ENCODE measurements at places on chromosomes 16 and 17. TPM values are rescaled to one million over a fixed set of nuclear protein-coding genes. Genes with fewer than 3 reads are reported as not detected.

MPP3 gene
- polyA plus RNA-seq = not detected

CACNA1H gene
- not detected for polyA plus RNA-seq

EXOC3L1 gene
- polyA plus RNA-seq = 0.15 TPM

- no peak for DNase-seq
- no peak overlapping the region for H3K27ac ChIP-seq
- H3K4me1 ChIP-seq = no peaks in the 10 kb centered on the region
- H3K36me3 ChIP-seq = no peaks in the 10 kb centered on the region
- H3K4me3 ChIP-seq = no peak overlapping the region
Observed at GRCh38 chr16:79360267-79360666, 240.3 kb downstream of the MAF start.

DNA sequence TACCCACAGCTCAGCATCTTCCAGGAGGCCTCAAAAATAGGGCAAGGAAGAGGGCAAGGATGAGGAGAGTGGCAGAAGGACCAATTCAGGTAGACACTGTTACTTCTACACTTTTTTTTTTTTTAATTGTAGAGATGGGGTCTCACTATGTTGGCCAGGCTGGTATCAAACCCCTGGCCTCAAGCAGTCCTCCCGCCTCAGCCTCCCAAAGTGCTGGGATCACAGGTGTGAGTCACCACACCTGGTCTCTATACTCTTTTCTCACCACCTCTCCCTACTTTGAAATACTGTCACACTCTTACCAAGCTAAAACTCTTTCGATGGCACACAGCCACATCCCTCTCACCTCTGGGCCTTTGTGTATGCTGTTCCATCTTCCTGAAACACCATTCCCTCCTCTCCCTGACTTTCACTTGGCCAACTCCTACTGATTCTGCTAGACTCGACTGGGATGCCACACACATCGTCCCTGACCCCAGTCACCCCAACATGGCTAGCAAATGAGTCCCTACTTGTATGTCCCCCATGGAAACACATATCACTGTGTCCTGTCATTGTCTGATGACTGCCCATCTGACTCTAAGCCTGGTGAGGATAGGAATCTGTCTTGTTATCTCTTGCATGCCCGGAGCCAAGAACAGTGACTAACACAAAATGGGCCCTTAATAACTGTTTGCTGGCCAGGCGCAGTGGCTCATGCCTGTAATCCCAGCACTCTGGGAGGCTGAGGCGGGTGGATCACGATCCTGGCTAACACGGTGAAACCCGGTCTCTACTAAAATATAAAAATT is 7.2 kb upstream of the SLC43A2 start:
- H3K36me3 ChIP-seq = no peaks in the 10 kb centered on the region
- no peak overlapping the region for H3K4me3 ChIP-seq
- no peak for DNase-seq
- no peaks in the 10 kb centered on the region for H3K27me3 ChIP-seq
- H3K27ac ChIP-seq = no peak overlapping the region
- H3K4me1 ChIP-seq = peaks cover 16% of the 10 kb centered on the region

DNA sequence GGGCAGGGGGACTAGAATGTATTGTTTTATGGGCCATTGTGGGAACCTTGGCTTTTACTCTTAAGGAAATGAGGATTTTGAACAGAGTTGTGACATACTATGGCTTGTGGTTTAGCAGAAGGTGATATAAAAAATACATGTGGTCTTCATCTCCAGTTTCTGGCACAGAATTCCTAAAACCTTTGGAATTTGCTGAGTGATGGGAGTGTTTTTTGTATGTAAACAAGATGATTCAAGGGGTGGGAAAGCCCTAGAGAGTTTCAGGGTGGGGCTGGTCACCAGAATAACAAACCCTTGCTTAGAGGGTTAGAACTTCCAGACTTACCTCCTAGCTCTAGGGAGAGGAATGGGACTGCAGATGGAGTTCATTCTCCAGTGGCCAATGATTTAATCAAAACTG is 316.1 kb downstream of the PHKB start:
- H3K4me1 ChIP-seq = peaks cover 9% of the 10 kb centered on the region
- H3K4me3 ChIP-seq = no peak overlapping the region

- H3K4me1 ChIP-seq = peaks cover 32% of the 10 kb centered on the region
- no peak overlapping the region for H3K27ac ChIP-seq
- H3K27me3 ChIP-seq = peaks cover 36% of the 10 kb centered on the region
- no peak overlapping the region for H3K4me3 ChIP-seq
- no peak for DNase-seq
- peaks cover 8% of the 10 kb centered on the region for H3K36me3 ChIP-seq
Observed at GRCh38 chr16:31219154-31219741, 2.3 kb upstream of the PYDC1 start.

DNA sequence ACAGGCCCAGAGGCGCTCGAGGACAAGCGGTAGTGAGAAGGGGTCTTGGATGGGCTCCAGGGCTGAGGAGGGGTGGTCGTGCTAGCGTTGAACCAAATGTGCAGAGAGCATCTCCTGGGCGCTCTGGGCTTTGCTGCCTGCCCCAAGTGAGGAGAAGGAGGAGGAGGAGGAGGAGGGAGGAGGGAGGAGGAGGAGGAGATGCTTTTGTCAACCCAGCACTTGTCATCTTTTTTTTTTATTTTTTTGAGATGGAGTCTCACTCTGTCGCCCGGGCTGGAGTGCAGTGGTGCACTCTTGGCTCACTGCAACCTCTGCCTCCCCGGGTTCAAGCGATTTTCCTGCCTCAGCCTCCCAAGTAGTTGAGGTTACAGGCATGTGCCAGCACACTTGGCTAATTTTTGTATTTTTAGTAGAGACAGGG is 59.8 kb downstream of the PGS1 start:
- no peaks in the 10 kb centered on the region for H3K27me3 ChIP-seq
- DNase-seq = no peak
- no peaks in the 10 kb centered on the region for H3K36me3 ChIP-seq
- peak overlapping the region; percentile 92 for H3K27ac ChIP-seq
- H3K4me3 ChIP-seq = no peak overlapping the region

- no peak for DNase-seq
- H3K27me3 ChIP-seq = no peaks in the 10 kb centered on the region
- H3K27ac ChIP-seq = no peak overlapping the region
- H3K4me1 ChIP-seq = peaks cover 12% of the 10 kb centered on the region
- H3K36me3 ChIP-seq = no peaks in the 10 kb centered on the region
Observed at GRCh38 chr16:22052980-22053379, 39.4 kb upstream of the VWA3A start.

- H3K4me3 ChIP-seq = no peak overlapping the region
- peaks cover 2% of the 10 kb centered on the region for H3K4me1 ChIP-seq
- H3K27ac ChIP-seq = no peak overlapping the region
Observed at GRCh38 chr17:42058063-42058462, 7.7 kb upstream of the C17orf113 start.

GRCh38 chr17:1001640-1002411 is 4.9 kb downstream of the TIMM22 start:
- H3K27ac ChIP-seq = peak overlapping the region; percentile 1
- H3K27me3 ChIP-seq = no peaks in the 10 kb centered on the region
- H3K36me3 ChIP-seq = peaks cover 15% of the 10 kb centered on the region
- no peak overlapping the region for H3K4me3 ChIP-seq
- no peak for DNase-seq
- H3K4me1 ChIP-seq = peaks cover 26% of the 10 kb centered on the region

GRCh38 chr16:46736695-46737094 is 11.4 kb downstream of the MYLK3 start:
- H3K27me3 ChIP-seq = no peaks in the 10 kb centered on the region
- no peak overlapping the region for H3K27ac ChIP-seq
- peaks cover 3% of the 10 kb centered on the region for H3K4me1 ChIP-seq
- H3K4me3 ChIP-seq = no peak overlapping the region
- no peaks in the 10 kb centered on the region for H3K36me3 ChIP-seq
- no peak for DNase-seq

DNA sequence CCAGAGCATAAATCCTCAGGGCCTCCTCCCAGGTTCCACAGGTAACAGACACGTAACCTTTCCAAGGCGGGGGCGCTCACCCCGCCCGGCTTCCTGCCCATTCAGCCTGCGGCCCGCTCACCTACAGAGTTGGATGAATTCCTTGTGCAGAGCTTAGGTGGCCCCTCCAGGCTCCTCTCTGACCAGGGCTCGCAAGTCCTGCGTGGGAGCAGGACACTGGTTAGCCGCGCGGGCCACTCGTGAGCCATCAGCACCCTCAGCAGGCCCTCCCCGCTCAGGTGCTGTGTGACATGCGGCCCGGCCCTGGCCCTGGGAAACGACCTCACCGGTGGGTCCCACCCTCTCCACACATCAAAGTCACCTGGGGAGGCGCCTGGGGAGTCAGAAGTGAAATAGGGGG is 528 bp downstream of the TERB1 start:
- no peak overlapping the region for H3K27ac ChIP-seq
- H3K4me1 ChIP-seq = no peaks in the 10 kb centered on the region
- no peak for DNase-seq
- H3K4me3 ChIP-seq = no peak overlapping the region

GRCh38 chr17:34484193-34484733 is 95.1 kb upstream of the TMEM132E start:
- H3K4me3 ChIP-seq = no peak overlapping the region
- DNase-seq = no peak
- no peak overlapping the region for H3K27ac ChIP-seq
- no peaks in the 10 kb centered on the region for H3K4me1 ChIP-seq
- no peaks in the 10 kb centered on the region for H3K36me3 ChIP-seq

GRCh38 chr16:50265716-50266336 is 525 bp upstream of the ADCY7 start:
- no peak overlapping the region for H3K27ac ChIP-seq
- H3K27me3 ChIP-seq = peaks cover 7% of the 10 kb centered on the region
- DNase-seq = no peak
- no peaks in the 10 kb centered on the region for H3K36me3 ChIP-seq
- H3K4me1 ChIP-seq = peaks cover 67% of the 10 kb centered on the region
- H3K4me3 ChIP-seq = peak overlapping the region; percentile 80

DNA sequence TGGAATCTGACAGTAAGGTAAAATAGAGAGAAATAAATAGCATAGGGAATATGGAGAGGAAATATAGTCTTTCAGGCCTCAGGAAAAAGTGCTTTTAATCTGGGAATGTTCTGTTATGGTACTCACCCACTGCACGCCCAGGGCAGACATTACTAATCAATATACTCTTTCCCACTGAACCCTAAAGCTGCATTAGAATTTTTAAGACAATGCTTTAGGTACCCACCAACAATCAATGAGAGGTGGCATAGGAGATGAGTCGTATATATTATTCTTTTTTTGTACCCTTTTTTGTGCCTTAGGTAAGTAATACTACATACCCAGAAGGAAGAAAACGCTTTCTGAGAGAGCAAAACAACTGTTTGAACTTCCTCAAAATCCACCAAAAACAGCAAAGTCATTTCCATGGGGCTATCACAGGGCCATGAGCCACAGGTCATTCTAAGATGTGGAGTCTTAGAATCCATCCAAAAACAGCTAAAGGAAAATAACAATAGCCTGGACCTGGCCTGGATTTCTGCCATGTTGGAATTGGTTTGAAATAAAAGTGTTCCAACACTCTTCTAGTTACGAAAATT is 542.1 kb downstream of the XYLT1 start:
- no peak for DNase-seq
- H3K36me3 ChIP-seq = no peaks in the 10 kb centered on the region
- peaks cover 5% of the 10 kb centered on the region for H3K27me3 ChIP-seq
- no peak overlapping the region for H3K4me3 ChIP-seq
- H3K27ac ChIP-seq = no peak overlapping the region

DNA sequence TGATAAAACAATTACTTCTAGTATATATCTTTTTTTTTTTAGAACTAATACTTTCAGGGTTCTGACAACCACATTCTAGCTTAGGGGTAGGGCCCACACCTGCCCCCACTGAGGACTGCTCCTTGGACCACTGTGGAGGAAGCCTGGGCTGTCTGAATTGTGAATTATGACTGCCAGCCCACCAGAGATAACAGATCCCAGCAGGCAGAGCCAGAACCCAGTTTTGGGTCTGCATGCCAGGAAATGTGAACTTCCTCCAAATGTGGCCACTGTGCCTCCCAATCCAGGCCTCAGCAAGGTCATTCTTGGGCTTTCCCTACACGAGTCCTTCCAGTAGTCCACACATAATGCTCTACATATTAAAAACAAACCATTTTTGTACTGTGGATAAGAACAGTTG is 15.9 kb downstream of the VEZF1 start:
- H3K27me3 ChIP-seq = peaks cover 13% of the 10 kb centered on the region
- H3K4me1 ChIP-seq = no peaks in the 10 kb centered on the region
- no peak overlapping the region for H3K27ac ChIP-seq
- no peak for DNase-seq

GRCh38 chr17:45087504-45087975 is 26.4 kb downstream of the NMT1 start:
- no peak overlapping the region for H3K27ac ChIP-seq
- peaks cover 18% of the 10 kb centered on the region for H3K36me3 ChIP-seq
- no peaks in the 10 kb centered on the region for H3K27me3 ChIP-seq

GRCh38 chr16:31260136-31260931 is 559 bp downstream of the ITGAM start:
- DNase-seq = no peak
- H3K4me3 ChIP-seq = peak overlapping the region; percentile 11
- no peak overlapping the region for H3K27ac ChIP-seq
- H3K36me3 ChIP-seq = peaks cover 3% of the 10 kb centered on the region
- H3K4me1 ChIP-seq = peaks cover 53% of the 10 kb centered on the region

DNA sequence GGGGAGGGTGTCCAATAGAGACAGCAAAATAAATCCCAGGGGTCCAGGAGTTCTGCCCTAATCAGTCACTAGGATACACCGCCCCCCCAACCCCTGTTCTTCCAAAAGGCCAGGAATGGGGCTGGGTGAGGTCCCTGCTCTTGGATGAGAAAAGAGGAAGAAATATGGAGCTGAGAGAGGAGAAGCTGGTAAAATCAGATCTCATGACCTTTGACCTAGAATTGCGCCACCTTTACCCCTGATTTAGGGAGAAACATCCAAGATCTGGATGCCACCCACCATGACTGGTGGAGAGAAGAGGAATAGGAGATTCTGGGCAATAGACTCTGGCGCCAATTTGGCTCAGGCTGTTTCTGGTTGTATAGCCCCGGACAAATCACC is 707 bp upstream of the CACNB1 start:
- peaks cover 59% of the 10 kb centered on the region for H3K4me1 ChIP-seq
- peak overlapping the region; percentile 96 for H3K4me3 ChIP-seq
- peaks cover 9% of the 10 kb centered on the region for H3K36me3 ChIP-seq
- peak overlapping the region; percentile 73 for H3K27ac ChIP-seq
- no peaks in the 10 kb centered on the region for H3K27me3 ChIP-seq
- DNase-seq = no peak

DNA sequence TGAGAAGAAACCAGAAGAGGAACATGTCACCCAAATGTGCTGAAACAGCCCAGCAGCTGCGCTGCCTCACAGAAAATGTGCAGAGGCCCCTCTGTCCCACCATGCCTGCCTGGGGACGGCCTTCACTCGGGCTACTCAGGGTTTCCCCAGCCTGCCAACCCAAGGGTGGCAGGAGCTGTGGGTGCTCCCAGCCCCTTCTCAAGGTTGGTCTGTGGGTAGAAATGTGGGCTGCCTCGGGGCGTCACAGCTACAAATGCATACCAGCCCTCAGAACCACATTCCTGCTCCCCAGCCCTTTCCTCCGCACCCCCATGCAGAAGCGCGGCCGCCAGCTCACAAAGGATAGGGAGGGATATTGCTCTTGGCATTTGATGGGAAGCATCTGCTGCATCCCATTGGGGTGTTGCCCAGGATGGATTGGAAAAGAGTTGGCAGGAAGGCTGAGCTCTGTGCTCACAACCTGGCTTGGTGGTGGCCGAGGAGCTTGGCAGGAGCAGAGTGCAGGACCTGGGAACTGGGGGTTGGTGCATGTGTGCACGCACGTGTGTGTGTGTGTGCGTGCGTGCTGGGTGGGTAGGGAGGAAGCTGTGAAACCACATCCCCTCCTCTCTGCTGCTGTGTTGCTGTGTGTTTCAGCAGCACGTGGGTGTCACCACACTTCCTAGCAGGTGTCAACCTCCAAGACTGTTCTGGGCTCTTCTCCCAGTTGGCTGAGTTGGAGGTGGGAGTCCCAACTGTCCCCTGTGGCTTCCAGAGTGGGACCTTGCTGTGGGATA is 304.4 kb downstream of the SEC14L1 start:
- H3K36me3 ChIP-seq = peaks cover 6% of the 10 kb centered on the region
- no peaks in the 10 kb centered on the region for H3K27me3 ChIP-seq
- DNase-seq = peak; percentile 94
- H3K4me3 ChIP-seq = peak overlapping the region; percentile 87
- peaks cover 70% of the 10 kb centered on the region for H3K4me1 ChIP-seq

Data from naive B cell (primary cell).